ENCODE measurements at places on chromosomes 11 and 22.

- DNase-seq: no peak
These were observed 969.2 kb downstream of the JRKL start for GRCh38 chr11:97359016-97359415.

- DNase-seq: peak; percentile 76
These were observed 17.3 kb upstream of the RAPSN start for GRCh38 chr11:47466201-47466600.

- no peak for DNase-seq
These were observed 2.1 kb downstream of the MFRP start for GRCh38 chr11:119344291-119345010.

DNA sequence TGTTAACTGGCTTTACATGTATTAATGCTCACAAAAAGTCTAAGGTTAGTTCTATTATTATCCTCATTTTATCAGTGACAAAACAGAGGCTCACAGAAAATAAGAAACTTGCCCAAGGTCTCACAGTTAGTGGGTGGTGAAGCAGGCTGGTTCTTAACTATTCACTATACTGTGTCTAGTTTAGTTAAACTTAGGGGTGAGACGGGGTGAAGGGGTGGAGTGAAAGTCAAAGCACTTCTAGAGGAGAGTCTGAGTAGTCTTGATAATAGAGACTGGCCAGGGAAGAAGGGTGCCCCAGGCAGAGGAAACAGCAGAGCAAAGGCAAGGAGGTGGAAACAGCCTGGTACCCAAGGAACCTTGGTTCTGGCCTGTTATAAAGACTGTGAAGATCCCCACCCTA is 4.0 kb downstream of the ASCC2 start:
- no peak for DNase-seq

DNA sequence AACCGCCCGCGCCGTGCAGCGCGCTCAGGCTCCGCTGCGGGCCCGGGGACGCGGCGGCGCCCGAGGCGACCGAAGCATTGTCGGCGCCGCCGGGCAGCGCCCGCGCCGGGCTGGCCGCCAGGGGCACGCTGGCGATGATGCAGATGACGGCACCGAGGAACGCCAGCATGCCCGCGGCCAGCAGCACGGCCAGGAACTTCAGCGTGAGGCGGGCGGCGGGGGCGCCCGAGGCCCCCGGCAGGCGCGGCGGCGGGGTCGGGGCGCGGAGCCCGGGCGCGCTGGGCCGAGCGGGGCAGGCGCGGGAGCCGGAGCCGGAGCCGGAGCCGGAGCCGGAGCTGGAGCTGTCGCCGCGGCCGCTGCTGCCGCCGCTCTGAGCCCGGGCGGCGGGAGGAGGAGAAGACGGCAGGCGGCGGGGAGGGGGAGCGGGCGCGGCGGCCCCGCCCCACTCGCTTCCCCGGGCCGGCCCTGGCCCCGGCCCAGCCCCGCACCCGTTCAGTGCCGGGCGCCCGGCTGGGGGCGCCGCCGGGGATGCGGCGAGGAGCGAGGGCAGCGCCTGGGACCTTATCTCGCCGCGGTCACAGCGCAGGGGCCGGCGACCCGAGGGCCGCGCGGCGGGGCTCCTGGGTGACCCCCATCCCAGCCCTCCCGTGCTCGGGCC is at the start of gene NPTXR:
NPTXR (minus strand) TSS at position 372 of the 658 bp plus-strand sequence.
- peak; percentile 11 for DNase-seq

DNA sequence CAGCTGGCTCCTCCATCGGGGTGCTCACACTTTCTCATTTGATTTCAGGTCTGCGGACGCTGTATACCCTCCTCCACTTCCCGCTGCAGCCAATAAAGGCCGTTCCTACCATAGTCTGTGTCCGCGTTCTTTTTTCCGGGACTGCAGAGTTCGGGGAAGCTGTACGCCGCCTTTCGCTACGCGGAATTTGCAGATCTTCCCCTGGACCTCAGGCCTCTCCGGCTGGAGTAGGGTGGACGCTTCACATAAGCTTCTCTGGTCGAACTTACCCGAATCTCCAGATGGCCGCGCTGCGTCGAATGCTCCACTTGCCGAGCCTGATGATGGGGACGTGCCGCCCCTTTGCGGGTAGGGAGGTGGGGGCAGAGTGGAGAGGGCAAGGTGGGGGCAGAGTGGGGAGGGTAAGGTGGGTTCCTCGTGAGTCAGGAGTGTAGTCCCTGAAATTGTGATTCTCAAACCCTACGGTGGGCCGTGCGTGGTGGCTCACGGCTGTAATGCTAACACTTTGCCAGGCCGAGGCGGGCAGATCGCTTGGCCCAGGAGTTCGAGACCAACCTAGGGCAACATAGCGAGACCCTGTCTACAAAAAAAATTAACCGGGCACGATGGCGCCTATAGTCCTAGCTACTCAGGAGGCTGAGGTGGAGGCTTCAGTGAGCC is 617 bp downstream of the CSKMT start:
- peak; percentile 76 for DNase-seq

GRCh38 chr11:72823105-72823804 is 9.0 kb downstream of the ATG16L2 start:
- no peak for DNase-seq

DNA sequence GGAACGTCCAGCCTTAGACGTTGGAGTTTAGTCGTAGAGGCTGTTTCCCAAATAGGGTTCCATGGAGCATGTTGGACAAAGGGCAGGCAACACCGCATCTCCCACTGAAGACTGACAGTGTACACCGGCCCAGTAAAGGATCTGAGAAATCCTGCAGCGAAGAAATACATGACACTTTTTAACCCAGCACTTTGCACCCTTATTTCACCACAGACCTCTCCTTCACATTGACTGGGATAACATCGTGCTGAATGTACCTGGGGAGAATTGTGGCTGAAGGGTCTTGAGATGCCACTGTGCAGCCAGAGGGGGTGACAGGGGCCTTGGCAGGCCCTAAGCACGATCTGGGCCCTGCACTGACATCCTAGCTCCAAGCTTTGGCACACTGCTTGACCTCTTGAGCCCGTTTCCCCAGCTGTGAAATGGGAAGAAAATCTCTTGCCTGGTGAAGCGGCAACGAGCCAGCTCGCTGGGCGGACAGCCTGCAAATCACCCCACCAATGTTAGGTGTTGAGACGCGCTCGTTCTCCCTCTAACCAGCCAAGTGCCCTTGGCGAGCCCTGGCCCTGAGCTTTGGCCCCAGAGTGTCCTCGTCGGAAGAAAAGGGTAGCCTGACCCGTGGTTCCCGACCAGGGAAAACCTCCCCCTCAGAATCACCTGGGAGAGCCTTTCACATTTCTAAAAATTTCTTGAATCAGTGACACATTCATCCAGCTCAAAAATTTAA is 13.4 kb downstream of the CD5 start:
- DNase-seq: no peak

DNA sequence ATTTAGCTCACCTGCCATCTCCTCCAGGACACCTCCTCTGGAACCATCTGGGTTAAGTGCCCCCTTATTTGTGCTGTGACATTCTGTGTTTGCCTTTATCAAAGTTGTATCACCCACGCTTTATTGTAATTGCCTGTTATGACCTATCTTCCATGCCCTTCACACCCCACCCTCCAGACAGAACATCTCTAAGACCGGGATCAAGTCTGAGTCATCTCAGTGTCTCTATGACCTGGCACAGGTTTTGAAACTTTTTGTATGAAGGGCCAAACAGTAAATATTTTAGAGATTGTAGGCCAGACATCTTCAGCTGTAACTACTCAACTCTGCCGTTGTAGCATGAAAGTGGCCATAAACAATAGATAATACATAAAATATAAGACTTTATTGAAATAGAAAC is 161.8 kb downstream of the SPON1 start:
- no peak for DNase-seq

DNA sequence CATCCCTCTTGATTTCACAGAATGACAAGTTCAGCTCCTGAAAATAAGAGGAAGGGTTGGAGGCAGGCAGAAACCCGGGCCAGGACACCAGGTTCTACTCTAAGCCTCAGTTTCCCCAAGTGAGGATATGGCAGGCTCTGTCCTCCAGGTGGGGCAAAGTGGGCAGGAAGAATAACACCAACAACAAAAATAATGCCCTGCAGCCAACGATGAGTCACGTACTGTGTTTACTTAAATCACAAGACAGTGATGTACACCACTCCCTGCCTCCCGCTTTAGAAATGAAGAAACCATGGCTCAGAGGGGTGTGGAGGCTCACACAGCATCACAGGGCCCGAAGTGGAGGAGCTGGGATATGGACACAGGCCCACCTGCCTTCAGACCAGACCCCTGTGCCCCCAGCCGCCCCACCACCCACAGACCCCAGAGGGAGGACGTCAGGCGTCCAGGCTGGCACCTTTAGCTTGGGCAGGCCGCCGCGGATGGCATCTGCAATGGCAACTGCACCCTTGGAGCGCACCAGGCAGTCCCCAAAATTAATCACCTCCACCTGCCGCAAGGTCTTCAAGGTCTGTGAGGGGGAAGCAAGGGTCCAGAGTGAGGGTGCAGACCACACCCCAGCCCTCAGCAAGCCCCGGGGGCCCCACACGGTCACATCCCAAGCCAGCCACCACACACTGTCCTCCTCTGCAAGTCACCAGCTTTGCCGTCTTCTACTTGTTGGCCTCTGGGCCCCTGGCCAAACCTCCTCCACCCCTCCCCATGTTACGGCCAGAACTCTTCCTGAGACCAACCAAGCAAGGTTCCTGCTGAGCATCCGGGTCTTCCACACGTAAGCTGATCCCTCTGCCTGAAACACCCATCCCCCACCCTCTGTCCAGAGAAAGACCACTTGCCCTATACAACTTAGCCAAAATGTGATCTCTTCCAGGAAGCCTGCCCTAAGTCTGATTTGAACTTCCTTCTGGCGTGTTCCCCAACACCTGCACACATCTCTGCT is 15.8 kb upstream of the CHADL start:
- DNase-seq: peak; percentile 90

DNA sequence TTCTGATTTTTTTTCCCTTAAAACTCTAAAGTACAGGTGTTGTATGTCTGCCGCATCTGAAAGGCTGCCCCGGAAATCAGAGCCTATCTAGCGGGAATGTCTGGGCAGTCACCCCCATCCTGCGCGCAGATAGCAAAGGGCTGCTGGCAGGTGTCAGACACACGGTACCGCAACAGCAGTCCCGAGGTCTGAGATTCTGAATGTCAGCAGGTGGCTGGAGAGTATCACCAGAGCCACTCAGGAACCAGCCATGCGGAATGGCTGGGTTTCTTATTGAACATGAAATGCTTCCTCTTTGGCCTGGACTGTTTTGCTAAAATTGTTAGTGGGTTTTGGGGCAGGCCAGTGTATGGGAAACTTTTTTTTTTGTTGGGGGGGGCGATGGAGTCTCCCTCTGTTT is 53.3 kb downstream of the CERK start:
- no peak for DNase-seq

- no peak for DNase-seq
These were observed 8.0 kb upstream of the SF1 start for GRCh38 chr11:64786308-64786707.

DNA sequence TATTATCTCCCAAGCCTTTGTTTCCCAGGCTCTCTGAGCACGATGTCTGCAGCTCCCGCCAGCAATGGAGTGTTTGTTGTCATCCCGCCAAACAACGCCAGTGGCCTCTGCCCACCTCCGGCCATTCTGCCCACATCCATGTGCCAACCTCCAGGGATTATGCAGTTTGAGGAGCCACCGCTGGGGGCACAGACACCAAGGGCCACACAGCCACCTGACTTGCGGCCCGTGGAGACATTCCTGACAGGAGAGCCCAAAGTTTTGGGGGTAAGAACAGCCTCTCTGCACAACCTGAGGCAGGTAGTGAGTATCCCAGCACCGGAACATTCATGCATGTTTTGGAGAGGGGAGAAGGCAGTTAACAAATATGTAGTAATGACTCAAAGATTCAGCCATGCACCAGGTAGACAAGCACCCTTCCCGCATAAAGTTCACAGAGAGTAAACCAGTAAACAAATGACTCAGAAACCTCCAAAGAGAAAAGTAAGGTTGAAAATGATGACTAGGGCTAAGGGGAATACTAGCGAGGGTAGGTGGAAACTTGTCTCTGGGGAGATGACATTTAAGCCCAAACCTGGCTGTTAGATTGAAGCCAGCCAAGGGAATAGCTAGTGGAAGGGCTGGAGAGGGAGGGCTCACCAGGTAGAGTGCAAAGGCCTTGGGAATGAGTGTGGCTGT is 7.2 kb downstream of the MS4A15 start:
- peak; percentile 37 for DNase-seq

GRCh38 chr11:2999464-2999998 is 7.4 kb upstream of the NAP1L4 start:
- DNase-seq: no peak

- DNase-seq: no peak
These were observed 7.9 kb upstream of the TH start for GRCh38 chr11:2179516-2179915.

DNA sequence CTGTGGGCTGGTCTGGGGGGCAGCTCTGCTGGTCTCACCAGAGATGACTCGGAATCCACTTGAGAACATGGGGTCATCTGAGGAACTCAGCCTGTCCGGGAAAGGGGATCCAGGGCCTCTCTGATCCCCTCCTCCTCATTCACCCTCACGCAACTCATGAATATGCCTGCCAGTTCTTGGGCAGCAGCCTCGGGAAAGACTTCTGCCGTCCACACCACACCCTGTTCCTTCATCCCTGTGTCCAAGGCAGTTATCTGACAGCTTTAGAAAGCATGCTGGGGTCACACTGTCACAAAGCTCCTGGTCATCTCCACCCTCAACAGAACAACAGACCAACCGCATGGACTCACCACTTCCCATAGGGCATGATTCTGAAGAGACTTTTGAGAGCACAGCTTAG is 88.3 kb downstream of the AMOTL1 start:
- DNase-seq: peak; percentile 23

All from amniotic epithelial cell (primary cell).